ENCODE measurements at places on chromosomes 4 and X. TPM values are rescaled to one million over a fixed set of nuclear protein-coding genes. Genes with fewer than 3 reads are reported as not detected.

GRCh38 chr4:55407119-55407518, 11.4 kb downstream of the TMEM165 start:
- H3K27me3 ChIP-seq: no peaks in the 10 kb centered on the region
- H3K4me3 ChIP-seq: no peak overlapping the region
- H3K4me1 ChIP-seq: peaks cover 4% of the 10 kb centered on the region
- peaks cover 5% of the 10 kb centered on the region for H3K36me3 ChIP-seq
- no peak overlapping the region for H3K27ac ChIP-seq
- no peak for DNase-seq

- H3K36me3 ChIP-seq: no peaks in the 10 kb centered on the region
- H3K4me3 ChIP-seq: no peak overlapping the region
- H3K4me1 ChIP-seq: no peaks in the 10 kb centered on the region
- no peak overlapping the region for H3K27ac ChIP-seq
- no peak for DNase-seq
Measured at GRCh38 chrX:13305108-13305507, 14.7 kb downstream of the ATXN3L start.

- no peak overlapping the region for H3K27ac ChIP-seq
- H3K36me3 ChIP-seq: no peaks in the 10 kb centered on the region
- peaks cover 10% of the 10 kb centered on the region for H3K4me1 ChIP-seq
- no peaks in the 10 kb centered on the region for H3K27me3 ChIP-seq
- H3K4me3 ChIP-seq: no peak overlapping the region
Measured at GRCh38 chr4:152352215-152352614, 183.7 kb downstream of the FBXW7 start.

GRCh38 chr4:184217634-184218033, at the start of gene ENPP6:
TSS of gene ENPP6 (minus strand) at chr4:184217873. CDS start at chr4:184217819, 54 bp downstream.
- H3K27ac ChIP-seq: no peak within 1 kb of the TSS
- H3K27me3 ChIP-seq: peaks cover 4% of the 10 kb centered on the region
- no peaks in the 10 kb centered on the region for H3K4me1 ChIP-seq
- no peak for DNase-seq
- no peak within 1 kb of the TSS for H3K4me3 ChIP-seq
- no peaks in the 10 kb centered on the region for H3K36me3 ChIP-seq

- no peak for DNase-seq
- H3K4me3 ChIP-seq: no peak overlapping the region
- no peaks in the 10 kb centered on the region for H3K4me1 ChIP-seq
- H3K36me3 ChIP-seq: no peaks in the 10 kb centered on the region
- no peak overlapping the region for H3K27ac ChIP-seq
Measured at GRCh38 chr4:189048119-189048518, 892.6 kb upstream of the FRG1 start.

DNA sequence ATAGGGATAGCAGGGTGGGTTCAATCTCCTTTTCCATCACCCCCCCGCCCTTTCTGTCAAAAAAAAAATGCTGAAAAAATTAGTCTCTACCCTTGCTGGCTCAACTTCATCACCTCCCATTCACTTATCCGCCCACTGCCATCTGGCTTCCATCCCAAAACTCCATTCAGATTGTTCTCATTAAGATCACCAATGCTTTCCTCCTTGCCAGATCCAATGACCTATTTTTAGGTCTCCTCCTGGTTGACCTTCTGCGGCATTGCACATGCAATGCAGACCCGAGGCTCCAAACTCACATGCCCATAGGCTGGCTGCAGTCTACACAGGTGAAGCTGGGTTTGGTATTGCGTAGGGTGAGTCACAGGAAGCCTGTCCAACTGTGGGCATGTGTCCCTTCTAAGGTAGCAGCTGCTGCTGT, 21.1 kb upstream of the STIM2 start:
- H3K27me3 ChIP-seq: no peaks in the 10 kb centered on the region
- DNase-seq: no peak
- no peak overlapping the region for H3K27ac ChIP-seq
- H3K36me3 ChIP-seq: no peaks in the 10 kb centered on the region
- H3K4me3 ChIP-seq: no peak overlapping the region

DNA sequence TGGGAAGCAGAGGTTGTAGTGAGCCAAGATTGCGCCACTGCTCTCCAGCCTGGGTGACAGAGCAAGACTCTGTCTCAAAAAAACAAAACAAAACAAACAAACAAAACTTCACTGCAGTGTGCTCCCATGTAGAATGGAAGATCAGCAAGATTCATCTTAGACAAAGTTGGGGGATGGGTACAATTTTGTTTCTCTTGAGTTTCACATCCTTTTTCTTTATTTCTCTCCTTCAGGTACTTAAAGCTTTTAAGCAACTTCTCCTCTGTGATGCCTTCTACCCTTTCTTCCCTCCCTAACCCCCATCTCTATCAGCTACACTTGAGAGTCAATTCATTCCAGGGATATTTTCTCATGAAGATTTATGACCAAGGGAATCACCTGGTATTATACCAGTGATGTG, 15.5 kb upstream of the RBBP7 start:
- H3K27ac ChIP-seq: no peak overlapping the region
- no peaks in the 10 kb centered on the region for H3K27me3 ChIP-seq
- H3K4me1 ChIP-seq: peaks cover 11% of the 10 kb centered on the region
- H3K36me3 ChIP-seq: no peaks in the 10 kb centered on the region

DNA sequence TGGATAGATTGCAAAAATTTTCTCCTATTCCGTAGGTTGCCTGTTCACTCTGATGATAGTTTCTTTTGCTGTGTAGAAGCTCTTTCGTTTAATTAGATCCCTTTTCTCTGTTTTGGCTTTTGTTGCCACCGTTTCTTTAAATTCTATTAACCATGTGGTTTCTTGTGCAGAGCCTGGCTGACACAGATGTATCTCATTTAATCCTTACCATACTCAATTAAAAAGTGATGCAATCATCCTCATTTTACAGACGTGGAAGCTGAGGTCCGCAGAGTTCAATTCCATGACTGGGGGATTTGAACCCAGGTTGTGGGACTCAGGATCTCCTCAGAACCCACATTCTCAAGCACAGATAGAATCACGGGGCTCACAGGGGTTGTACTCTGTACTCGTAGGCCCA, 66.7 kb downstream of the SORCS2 start:
- no peaks in the 10 kb centered on the region for H3K36me3 ChIP-seq
- no peak overlapping the region for H3K4me3 ChIP-seq
- no peak overlapping the region for H3K27ac ChIP-seq
- DNase-seq: no peak
- H3K4me1 ChIP-seq: no peaks in the 10 kb centered on the region

SPACA5B gene
- polyA plus RNA-seq: not detected

- DNase-seq: no peak
- no peaks in the 10 kb centered on the region for H3K36me3 ChIP-seq
- no peaks in the 10 kb centered on the region for H3K4me1 ChIP-seq
- H3K4me3 ChIP-seq: no peak overlapping the region
- no peak overlapping the region for H3K27ac ChIP-seq
Measured at GRCh38 chr4:49044270-49044669, 58.2 kb downstream of the CWH43 start.

- H3K4me3 ChIP-seq: no peak overlapping the region
- peaks cover 11% of the 10 kb centered on the region for H3K4me1 ChIP-seq
- H3K27ac ChIP-seq: no peak overlapping the region
- DNase-seq: no peak
- no peaks in the 10 kb centered on the region for H3K36me3 ChIP-seq
- H3K27me3 ChIP-seq: no peaks in the 10 kb centered on the region
Measured at GRCh38 chr4:122450847-122451246, 5.7 kb downstream of the IL2 start.

DNA sequence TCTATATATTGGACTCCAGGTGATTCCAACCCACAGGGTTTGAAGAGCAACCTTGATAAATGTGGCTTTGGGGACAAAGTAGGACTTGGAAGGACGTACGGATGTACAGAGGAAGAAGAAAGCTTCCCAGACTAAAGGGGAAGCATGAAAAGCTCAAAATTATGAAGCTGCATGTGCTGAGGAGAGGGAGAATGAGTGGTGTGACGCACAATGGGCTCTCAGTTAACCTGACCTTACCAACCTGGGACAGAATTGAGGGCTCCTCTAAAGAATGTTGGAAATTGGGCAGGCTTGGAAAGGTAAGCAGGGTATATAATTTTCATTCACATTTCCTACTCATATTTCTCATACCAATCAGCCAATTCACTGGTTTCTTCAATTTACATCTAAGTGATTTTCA, 10.5 kb upstream of the TIGD2 start:
- no peaks in the 10 kb centered on the region for H3K27me3 ChIP-seq
- no peaks in the 10 kb centered on the region for H3K4me1 ChIP-seq
- H3K4me3 ChIP-seq: no peak overlapping the region
- no peaks in the 10 kb centered on the region for H3K36me3 ChIP-seq
- DNase-seq: no peak
- no peak overlapping the region for H3K27ac ChIP-seq

DNA sequence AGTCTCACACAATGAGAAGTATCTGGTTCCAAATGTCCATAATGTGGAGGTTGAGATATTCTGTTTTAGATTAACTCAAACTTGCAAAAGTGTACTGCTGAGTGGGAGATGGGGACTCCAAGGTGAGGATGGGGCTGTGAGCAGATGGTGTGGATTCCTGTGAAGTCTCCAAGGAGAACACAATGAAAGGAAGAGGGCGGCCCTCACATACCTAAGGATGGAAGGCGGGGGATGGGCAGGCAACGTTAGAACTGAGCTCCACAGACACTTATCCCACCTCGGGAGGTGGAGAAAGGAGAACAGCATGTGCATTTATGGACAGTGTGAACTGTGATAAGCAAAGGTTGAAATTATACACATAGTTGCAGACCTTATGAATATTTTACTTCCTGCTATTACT, 9.9 kb upstream of the SPATA4 start:
- no peak overlapping the region for H3K27ac ChIP-seq
- no peak for DNase-seq
- H3K4me1 ChIP-seq: no peaks in the 10 kb centered on the region
- no peaks in the 10 kb centered on the region for H3K36me3 ChIP-seq
- H3K27me3 ChIP-seq: no peaks in the 10 kb centered on the region

DNA sequence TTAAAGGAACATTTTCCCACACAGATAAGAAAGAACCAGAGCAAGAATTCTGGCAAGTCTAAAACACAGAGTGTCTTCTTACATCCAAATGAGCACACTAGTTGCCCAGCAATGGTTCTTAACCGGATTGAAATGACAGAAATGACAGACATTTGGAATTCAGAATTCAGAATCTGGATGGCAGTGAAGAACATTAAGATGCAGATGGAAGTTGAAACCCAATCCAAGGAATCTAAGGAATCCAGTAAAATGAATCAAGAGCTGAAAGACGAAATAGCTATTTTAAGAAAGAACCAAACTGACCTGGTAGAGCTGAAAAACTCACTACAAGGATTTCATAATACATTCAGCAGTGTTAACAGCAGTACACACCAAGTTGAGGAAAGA, 21.5 kb downstream of the ANAPC10 start:
- no peaks in the 10 kb centered on the region for H3K4me1 ChIP-seq
- no peak overlapping the region for H3K4me3 ChIP-seq
- H3K36me3 ChIP-seq: peaks cover 5% of the 10 kb centered on the region
- no peak for DNase-seq

GRCh38 chrX:41085878-41086626, 807 bp downstream of the USP9X start:
- peaks cover 33% of the 10 kb centered on the region for H3K4me1 ChIP-seq
- DNase-seq: peak; percentile 38
- peak overlapping the region; percentile 96 for H3K27ac ChIP-seq
- no peaks in the 10 kb centered on the region for H3K36me3 ChIP-seq
- peak overlapping the region; percentile 86 for H3K4me3 ChIP-seq
- no peaks in the 10 kb centered on the region for H3K27me3 ChIP-seq

- DNase-seq: no peak
- H3K27ac ChIP-seq: no peak overlapping the region
- no peaks in the 10 kb centered on the region for H3K4me1 ChIP-seq
- H3K4me3 ChIP-seq: no peak overlapping the region
Measured at GRCh38 chrX:130051176-130051845, 59.0 kb downstream of the ELF4 start.

GRCh38 chrX:78619834-78620233, 39.3 kb downstream of the RTL3 start:
- no peak overlapping the region for H3K27ac ChIP-seq
- DNase-seq: no peak
- H3K4me1 ChIP-seq: no peaks in the 10 kb centered on the region
- H3K4me3 ChIP-seq: no peak overlapping the region
- H3K36me3 ChIP-seq: no peaks in the 10 kb centered on the region

VSIG1 gene
- 14.9 TPM for polyA plus RNA-seq

GRCh38 chr4:47122592-47123291, 91.4 kb downstream of the GABRB1 start:
- H3K4me3 ChIP-seq: no peak overlapping the region
- peak; percentile 51 for DNase-seq
- no peak overlapping the region for H3K27ac ChIP-seq
- H3K27me3 ChIP-seq: no peaks in the 10 kb centered on the region
- no peaks in the 10 kb centered on the region for H3K4me1 ChIP-seq

GRCh38 chr4:22941688-22942375, 249.1 kb downstream of the GBA3 start:
- H3K4me1 ChIP-seq: no peaks in the 10 kb centered on the region
- H3K36me3 ChIP-seq: no peaks in the 10 kb centered on the region
- H3K27me3 ChIP-seq: no peaks in the 10 kb centered on the region
- H3K27ac ChIP-seq: no peak overlapping the region
- no peak overlapping the region for H3K4me3 ChIP-seq
- DNase-seq: no peak

DNA sequence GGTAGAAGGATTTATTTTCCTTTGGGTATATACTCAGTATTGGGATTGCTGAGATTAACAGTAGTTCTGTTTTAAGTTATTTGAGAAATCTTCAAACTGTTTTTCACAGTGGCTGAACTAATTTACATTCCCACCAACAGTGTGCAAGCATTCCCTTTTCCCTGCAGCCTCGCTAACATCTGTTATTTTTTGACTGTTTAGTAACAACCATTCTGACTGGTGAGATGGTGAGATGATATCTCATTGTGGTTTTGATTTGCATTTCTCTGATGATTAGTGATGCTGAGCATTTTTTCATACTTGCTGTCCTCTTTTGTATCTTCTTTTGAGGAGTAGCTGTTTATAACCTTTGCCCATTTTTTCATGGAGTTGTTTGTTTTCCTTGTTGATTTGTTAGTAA, 457.8 kb downstream of the TRAM1L1 start:
- no peak for DNase-seq
- H3K27me3 ChIP-seq: no peaks in the 10 kb centered on the region
- no peaks in the 10 kb centered on the region for H3K4me1 ChIP-seq
- H3K36me3 ChIP-seq: no peaks in the 10 kb centered on the region
- no peak overlapping the region for H3K27ac ChIP-seq

DNA sequence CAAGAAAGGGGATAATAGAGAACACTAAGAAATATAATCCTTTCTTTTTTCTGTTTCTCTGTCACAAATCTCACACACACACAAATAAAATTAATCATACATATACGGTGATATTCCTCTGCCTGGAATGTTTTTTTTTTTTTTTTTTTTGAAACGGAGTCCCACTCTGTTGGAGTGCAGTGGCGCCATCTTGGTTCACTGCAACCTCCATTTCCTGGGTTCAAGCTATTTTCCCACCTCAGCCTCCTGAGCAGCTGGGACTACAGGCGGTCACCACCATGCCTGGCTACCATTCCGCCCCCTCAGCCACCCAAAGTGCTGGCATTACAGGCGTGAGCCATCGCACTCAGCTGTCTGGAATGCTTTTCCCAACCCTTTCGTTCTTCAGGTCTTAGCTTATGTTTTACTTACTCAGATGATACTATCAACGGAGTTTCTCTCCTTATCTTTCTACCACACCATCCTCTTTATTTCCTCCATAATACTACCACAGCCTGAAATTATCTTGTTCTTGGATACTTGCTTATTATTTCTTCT, 69.3 kb downstream of the ANKRD17 start:
- no peak overlapping the region for H3K4me3 ChIP-seq
- peaks cover 7% of the 10 kb centered on the region for H3K4me1 ChIP-seq
- no peak for DNase-seq
- no peak overlapping the region for H3K27ac ChIP-seq
- H3K36me3 ChIP-seq: no peaks in the 10 kb centered on the region
- no peaks in the 10 kb centered on the region for H3K27me3 ChIP-seq

Data from CD8-positive, alpha-beta memory T cell (primary cell).